Activated naive CD4-positive, alpha-beta T cell treated with anti-CD3 and anti-CD28 coated beads, Interleukin-2, amount 10 ng/mL, durations not matched to agents 5 hours and 36 hours (primary cell): ENCODE measurements at places on chromosomes 16 and 17. TPM values are rescaled to one million over a fixed set of nuclear protein-coding genes. Genes with fewer than 3 reads are reported as not detected.

Gene RIPOR1
- 21.9 TPM for total RNA-seq

Gene RBFOX1
- total RNA-seq, result not detected

Gene MGAT5B
- total RNA-seq, result 0.33 TPM

Gene ADAD2
- total RNA-seq, result not detected

Gene C17orf50
- not detected for total RNA-seq

Gene PTX4
- not detected for total RNA-seq

Gene CHTF18
- total RNA-seq, result 72.2 TPM

Gene CCR7
- 233 TPM for total RNA-seq

Gene TBX6
- total RNA-seq, result 2.1 TPM

Gene ERN2
- not detected for total RNA-seq

Gene GFAP
- total RNA-seq, result not detected

Gene ZNF385C
- not detected for total RNA-seq

Gene NXPH3
- total RNA-seq, result not detected

Gene SRL
- not detected for total RNA-seq

Gene ABCC3
- total RNA-seq, result not detected

Gene C16orf96
- 0.25 TPM for total RNA-seq

Gene AP1G1
- 84.5 TPM for total RNA-seq
